ENCODE measurements at places on chromosomes 4 and X. TPM values are rescaled to one million over a fixed set of nuclear protein-coding genes. Genes with fewer than 3 reads are reported as not detected.

DNA sequence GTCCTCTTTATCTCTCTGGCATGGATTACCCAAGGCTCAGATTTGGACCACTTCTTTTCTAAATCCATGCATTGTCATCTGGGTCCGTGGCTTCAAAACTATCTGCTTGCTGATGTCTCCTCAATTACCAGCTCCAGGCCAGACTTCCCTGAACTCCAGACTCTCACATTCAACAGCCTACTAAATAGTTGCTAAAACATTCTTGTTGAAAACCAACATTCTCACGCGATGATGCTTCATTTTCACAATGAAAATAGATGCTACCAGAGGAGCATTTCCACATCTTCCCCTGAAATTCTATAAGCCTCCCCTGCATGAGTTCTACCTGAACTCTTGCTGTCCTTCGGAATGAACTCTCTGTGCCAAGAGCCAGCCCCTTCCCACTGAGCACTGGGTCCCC is 5.2 kb upstream of the TLR6 start:
- no peak for DNase-seq
- H3K27ac ChIP-seq, result no peak overlapping the region
- H3K36me3 ChIP-seq, result no peaks in the 10 kb centered on the region
- H3K27me3 ChIP-seq, result no peaks in the 10 kb centered on the region
- no peaks in the 10 kb centered on the region for H3K4me1 ChIP-seq

GRCh38 chrX:31580726-31581125 is 508.9 kb upstream of the FTHL17 start:
- no peaks in the 10 kb centered on the region for H3K27me3 ChIP-seq
- no peak overlapping the region for H3K27ac ChIP-seq
- no peaks in the 10 kb centered on the region for H3K36me3 ChIP-seq
- DNase-seq, result no peak
- no peak overlapping the region for H3K4me3 ChIP-seq
- H3K4me1 ChIP-seq, result no peaks in the 10 kb centered on the region

- H3K4me1 ChIP-seq, result no peaks in the 10 kb centered on the region
- DNase-seq, result no peak
- H3K4me3 ChIP-seq, result no peak overlapping the region
- H3K36me3 ChIP-seq, result no peaks in the 10 kb centered on the region
- H3K27me3 ChIP-seq, result no peaks in the 10 kb centered on the region
These were observed 45.8 kb upstream of the TMPRSS11B start for GRCh38 chr4:68291256-68291655.

DNA sequence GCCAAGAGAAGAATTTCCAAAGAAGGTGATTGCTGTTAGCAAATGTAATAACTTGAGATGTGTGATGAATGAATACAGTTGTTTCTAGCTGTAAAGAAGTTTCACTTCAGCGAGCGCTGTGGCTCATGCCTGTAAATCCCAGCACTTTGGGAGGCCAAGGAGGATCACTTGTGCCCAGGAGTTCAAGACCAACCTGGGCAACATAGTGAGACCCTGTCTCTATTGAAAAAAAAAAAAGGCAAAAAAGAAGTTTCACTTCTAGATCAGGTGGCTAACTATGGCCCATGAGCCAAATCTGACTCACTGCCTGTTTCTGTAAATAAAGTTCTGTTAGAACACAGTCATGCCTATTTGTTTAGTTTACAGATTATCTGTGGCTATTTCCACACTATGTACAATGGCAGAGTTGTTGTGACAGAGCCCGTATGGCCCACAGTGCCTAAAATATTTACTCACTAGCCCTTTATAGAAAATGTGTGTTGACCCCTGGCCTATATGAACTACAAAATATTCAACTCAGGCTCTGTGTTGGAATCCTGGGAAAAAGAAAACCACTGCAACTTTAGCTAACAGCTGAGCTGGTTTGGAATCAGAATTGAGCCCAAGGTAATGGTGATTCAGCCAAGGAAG is 54.1 kb upstream of the PRPS1 start:
- H3K36me3 ChIP-seq, result no peaks in the 10 kb centered on the region
- DNase-seq, result no peak
- no peak overlapping the region for H3K4me3 ChIP-seq
- H3K4me1 ChIP-seq, result no peaks in the 10 kb centered on the region
- H3K27me3 ChIP-seq, result no peaks in the 10 kb centered on the region

DNA sequence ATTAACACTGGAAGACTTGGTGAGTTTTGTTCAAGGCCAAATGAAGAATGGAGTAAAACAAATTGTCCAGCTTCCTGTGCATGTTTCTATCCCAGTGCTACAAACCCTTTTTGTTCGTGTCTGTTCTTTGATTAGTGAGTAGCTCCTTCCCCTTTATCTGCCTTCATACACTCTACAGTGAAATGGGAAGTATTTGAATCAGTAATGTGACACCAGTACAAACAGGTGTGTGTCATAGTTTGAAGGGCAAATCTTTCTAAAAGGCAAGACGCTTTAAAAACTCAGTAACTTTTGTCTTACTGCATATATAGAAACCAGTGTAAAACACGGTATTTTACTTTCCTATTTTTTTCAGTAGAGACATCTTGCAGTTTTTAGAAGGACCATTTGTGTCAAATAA is 5.9 kb downstream of the ARHGEF38 start:
- DNase-seq, result no peak
- peak overlapping the region; percentile 49 for H3K27ac ChIP-seq
- no peak overlapping the region for H3K4me3 ChIP-seq
- H3K4me1 ChIP-seq, result no peaks in the 10 kb centered on the region
- no peaks in the 10 kb centered on the region for H3K36me3 ChIP-seq

DNA sequence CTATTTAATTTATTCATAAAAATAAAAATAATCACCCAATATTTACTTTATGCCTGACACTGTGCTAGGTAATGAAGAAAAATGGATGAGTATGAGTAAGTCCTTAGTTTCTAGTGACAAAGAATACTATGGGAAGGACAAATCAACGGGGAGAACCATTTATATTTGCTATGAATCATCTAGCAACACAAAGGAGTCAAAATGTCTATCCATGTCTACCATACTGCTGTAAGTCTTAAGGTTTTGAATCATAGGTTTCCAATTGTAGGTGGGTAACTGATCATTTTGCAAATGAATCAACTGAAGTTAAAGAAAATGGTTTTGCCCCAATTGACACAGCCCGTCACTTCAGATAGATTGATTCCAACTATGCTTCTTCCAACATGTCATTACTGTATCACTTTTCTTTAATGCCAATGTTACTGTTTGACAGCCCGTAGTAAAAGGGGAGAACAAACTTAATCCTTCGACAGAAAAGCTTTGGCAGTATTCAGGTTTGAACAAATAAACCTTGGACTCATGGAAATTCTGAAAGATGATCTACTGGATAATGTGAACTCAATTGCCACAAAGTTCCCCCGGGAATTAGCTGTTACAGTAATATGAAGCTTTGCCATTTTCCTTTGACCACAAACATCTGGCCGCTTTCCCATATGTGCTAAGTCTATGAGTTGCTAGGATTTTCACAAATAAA is 3.2 kb downstream of the TDO2 start:
- no peak overlapping the region for H3K27ac ChIP-seq
- no peaks in the 10 kb centered on the region for H3K4me1 ChIP-seq
- H3K36me3 ChIP-seq, result no peaks in the 10 kb centered on the region
- no peak overlapping the region for H3K4me3 ChIP-seq

DNA sequence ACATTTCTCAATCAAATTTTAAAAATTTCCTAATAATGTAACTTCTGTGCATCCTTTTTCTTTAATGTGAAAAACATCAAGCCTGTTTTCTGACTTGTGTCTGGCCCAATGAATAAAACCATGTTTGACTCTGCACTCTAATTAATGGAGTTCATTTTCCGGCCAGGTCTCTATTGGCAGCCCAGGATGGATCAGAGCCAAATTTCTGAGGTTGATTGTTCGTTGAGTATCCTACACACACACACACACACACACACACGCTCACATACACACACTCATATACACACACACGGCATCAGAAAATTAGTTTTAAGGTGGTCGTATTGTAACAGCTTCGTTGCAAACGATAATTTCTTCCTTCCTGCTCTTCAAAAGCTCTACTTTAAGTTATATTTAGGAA is 28.9 kb upstream of the TLL1 start:
- H3K27ac ChIP-seq, result no peak overlapping the region
- H3K4me3 ChIP-seq, result no peak overlapping the region
- DNase-seq, result no peak
- H3K4me1 ChIP-seq, result no peaks in the 10 kb centered on the region
- H3K27me3 ChIP-seq, result no peaks in the 10 kb centered on the region

GRCh38 chr4:113732967-113733527 is 28.5 kb downstream of the CAMK2D start:
- no peak overlapping the region for H3K27ac ChIP-seq
- H3K27me3 ChIP-seq, result no peaks in the 10 kb centered on the region
- H3K36me3 ChIP-seq, result no peaks in the 10 kb centered on the region
- H3K4me3 ChIP-seq, result no peak overlapping the region
- DNase-seq, result no peak
- H3K4me1 ChIP-seq, result no peaks in the 10 kb centered on the region

GRCh38 chr4:60663769-60664168 is 536.4 kb upstream of the ADGRL3 start:
- no peaks in the 10 kb centered on the region for H3K36me3 ChIP-seq
- no peak overlapping the region for H3K27ac ChIP-seq
- H3K27me3 ChIP-seq, result no peaks in the 10 kb centered on the region
- no peak overlapping the region for H3K4me3 ChIP-seq
- no peak for DNase-seq
- H3K4me1 ChIP-seq, result no peaks in the 10 kb centered on the region

DNA sequence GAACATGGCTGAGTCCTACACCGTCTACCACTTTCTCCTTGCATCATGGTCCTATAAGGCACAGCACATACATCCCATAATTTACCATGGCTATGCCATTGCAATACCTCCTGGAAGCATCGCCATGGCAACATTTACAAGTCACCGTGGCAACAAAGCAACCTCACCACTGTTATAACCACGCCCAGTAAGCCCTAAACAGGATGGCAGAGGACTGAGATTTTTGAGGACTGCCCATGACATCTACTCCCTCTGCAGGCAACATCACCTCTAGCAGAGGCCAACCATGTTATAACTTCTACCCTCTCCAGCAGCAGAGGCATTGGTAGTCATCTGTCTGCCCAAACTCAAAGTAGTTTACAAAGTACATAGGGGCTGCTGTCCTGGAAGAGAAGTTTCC is 29.7 kb downstream of the BCOR start:
- no peak overlapping the region for H3K4me3 ChIP-seq
- peaks cover 2% of the 10 kb centered on the region for H3K36me3 ChIP-seq
- no peak overlapping the region for H3K27ac ChIP-seq
- no peaks in the 10 kb centered on the region for H3K4me1 ChIP-seq
- no peaks in the 10 kb centered on the region for H3K27me3 ChIP-seq

Gene CFAP47
- 1.4 TPM for total RNA-seq

Gene DCAF12L1
- total RNA-seq, result 4.2 TPM

Gene GUCY1B1
- 24.7 TPM for total RNA-seq
